ENCODE measurements at places on chromosomes 3 and 15. TPM values are rescaled to one million over a fixed set of nuclear protein-coding genes. Genes with fewer than 3 reads are reported as not detected.

XCR1 gene
- 0.14 TPM for polyA plus RNA-seq

DNA sequence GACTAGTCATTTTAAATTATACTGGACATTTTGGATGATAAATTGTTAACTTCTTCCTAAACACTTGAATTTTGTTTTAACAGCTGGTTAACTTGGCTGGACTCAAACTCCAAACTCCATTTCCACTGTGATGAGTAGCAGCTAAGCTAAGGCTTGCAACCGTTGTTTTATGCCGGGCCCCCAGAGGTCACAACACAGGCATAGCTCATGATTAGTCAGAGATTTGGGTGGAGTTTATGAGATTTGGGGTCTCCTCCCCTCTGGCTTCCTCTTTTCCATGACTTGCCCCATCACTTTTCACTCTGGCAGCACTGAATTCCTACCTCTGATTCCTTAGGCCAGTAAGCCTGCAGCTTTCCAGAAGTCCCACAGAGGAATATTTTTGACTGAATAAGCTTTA is 12.8 kb downstream of the THAP10 start:
- no peak for DNase-seq

MEX3B gene
- 18.5 TPM for polyA plus RNA-seq

NISCH gene
- 112 TPM for polyA plus RNA-seq

FANCD2 gene
- polyA plus RNA-seq, result 28.8 TPM

RPP25 gene
- 3.9 TPM for polyA plus RNA-seq

FBN1 gene
- 83.5 TPM for polyA plus RNA-seq

C3orf22 gene
- polyA plus RNA-seq, result 0.25 TPM

AQP9 gene
- 0.09 TPM for polyA plus RNA-seq

PCCB gene
- polyA plus RNA-seq, result 67.8 TPM

CHST13 gene
- 11.0 TPM for polyA plus RNA-seq

GRCh38 chr15:92077353-92078085 is 224.0 kb downstream of the SLCO3A1 start:
- DNase-seq, result no peak

DNA sequence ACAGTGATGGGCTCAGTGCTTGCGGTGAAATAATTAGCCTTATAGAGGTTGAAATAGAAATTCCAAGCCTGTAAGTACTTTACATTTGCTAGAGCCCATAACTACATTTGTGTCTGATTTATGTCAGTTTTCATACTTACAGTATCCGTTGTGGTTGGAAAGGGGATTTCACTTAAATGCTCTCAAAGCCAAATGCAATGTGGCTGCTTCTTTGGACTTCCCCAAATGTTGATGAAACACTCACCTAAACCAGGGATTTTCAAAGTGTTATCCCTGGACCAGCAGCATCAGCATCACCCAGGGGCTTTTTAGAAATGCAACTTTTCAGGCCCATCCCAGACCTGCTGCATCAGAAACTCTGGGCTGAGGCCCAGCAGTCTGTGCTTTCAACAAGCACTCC is 378.7 kb downstream of the MCTP2 start:
- DNase-seq, result peak; percentile 39

NMNAT3 gene
- 12.6 TPM for polyA plus RNA-seq

DNA sequence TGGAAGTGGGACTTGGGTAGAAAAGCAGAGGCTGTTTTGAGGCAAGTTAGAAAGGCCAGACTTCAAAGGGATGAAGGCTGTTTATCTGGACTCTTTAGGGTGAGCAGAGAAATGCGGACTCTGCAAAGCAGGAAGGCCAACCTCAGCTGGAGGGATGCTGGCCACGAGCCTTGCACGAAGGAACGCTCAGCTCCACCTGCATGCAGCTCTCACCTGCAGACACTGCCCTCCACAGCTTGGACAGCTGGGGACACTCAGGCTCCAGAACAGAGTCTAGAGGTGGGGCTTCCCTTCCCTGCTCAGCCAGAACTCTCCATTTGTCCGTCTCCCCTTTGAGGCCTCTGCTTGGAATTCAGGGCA is 229.7 kb downstream of the ADAMTS17 start:
- no peak for DNase-seq

GRCh38 chr15:42154212-42154941 is 2.1 kb downstream of the PLA2G4F start:
- peak; percentile 87 for DNase-seq

GRCh38 chr3:57556459-57557084 is 498 bp downstream of the PDE12 start:
- DNase-seq, result no peak

- no peak for DNase-seq
Measured at GRCh38 chr3:75193797-75194196, 470.3 kb upstream of the FRG2C start.

EIF4G1 gene
- 190 TPM for polyA plus RNA-seq

DNAJC13 gene
- 53.5 TPM for polyA plus RNA-seq

TMEM207 gene
- 17.8 TPM for polyA plus RNA-seq

GRCh38 chr15:73602446-73602843 is 30.7 kb downstream of the NPTN start:
- no peak for DNase-seq

SLC12A8 gene
- polyA plus RNA-seq, result 5.9 TPM
